ENCODE measurements at places on chromosomes 7 and 10. TPM values are rescaled to one million over a fixed set of nuclear protein-coding genes. Genes with fewer than 3 reads are reported as not detected.

Gene PAX4
- total RNA-seq, result not detected

Gene ARHGEF35
- total RNA-seq, result 0.59 TPM

Gene SPACDR
- total RNA-seq, result 1.5 TPM

Gene ANKRD61
- not detected for total RNA-seq

Gene CYP3A4
- total RNA-seq, result not detected

Gene FRMD4A
- 28.5 TPM for total RNA-seq

Gene LDB3
- 0.30 TPM for total RNA-seq

Gene TSPAN12
- 0.30 TPM for total RNA-seq

Gene COBL
- not detected for total RNA-seq

Gene NPY
- total RNA-seq, result not detected

Gene CACNA2D1
- 94.8 TPM for total RNA-seq

Gene TPK1
- total RNA-seq, result 0.59 TPM

Gene CYP3A7
- 0.30 TPM for total RNA-seq

Gene OR6V1
- total RNA-seq, result not detected

Gene CALY
- 0.30 TPM for total RNA-seq

Gene LLCFC1
- not detected for total RNA-seq

Gene UBE3C
- total RNA-seq, result 125 TPM

Gene MCMBP
- 50.6 TPM for total RNA-seq

All from smooth muscle cell of the umbilical artery (primary cell).